Endothelial cell (in vitro differentiated cells): ENCODE measurements at places on chromosomes 12 and 14.
A peak's percentile ranks its signal among the peaks of the same experiment; 100 is the strongest.

GRCh38 chr12:52390739-52391617 lies 5.5 kb upstream of the KRT84 start:
- DNase-seq, result peak; percentile 47
- H3K4me1 ChIP-seq, result no peaks in the 10 kb centered on the region
- H3K27ac ChIP-seq, result no peak overlapping the region
- no peak overlapping the region for H3K4me3 ChIP-seq
- H3K27me3 ChIP-seq, result peaks cover 4% of the 10 kb centered on the region
- no peaks in the 10 kb centered on the region for H3K36me3 ChIP-seq

- H3K27ac ChIP-seq, result no peak overlapping the region
- no peak for DNase-seq
- peaks cover 88% of the 10 kb centered on the region for H3K36me3 ChIP-seq
- H3K4me1 ChIP-seq, result peaks cover under 1% of the 10 kb centered on the region
- H3K4me3 ChIP-seq, result no peak overlapping the region
Measured at GRCh38 chr12:70557583-70558191, 79.5 kb downstream of the PTPRB start.

- H3K4me1 ChIP-seq, result no peaks in the 10 kb centered on the region
- no peak overlapping the region for H3K27ac ChIP-seq
- H3K4me3 ChIP-seq, result no peak overlapping the region
- DNase-seq, result peak; percentile 30
- no peaks in the 10 kb centered on the region for H3K36me3 ChIP-seq
- H3K27me3 ChIP-seq, result peaks cover 12% of the 10 kb centered on the region
Measured at GRCh38 chr12:107580750-107581618, 104.6 kb upstream of the PWP1 start.

DNA sequence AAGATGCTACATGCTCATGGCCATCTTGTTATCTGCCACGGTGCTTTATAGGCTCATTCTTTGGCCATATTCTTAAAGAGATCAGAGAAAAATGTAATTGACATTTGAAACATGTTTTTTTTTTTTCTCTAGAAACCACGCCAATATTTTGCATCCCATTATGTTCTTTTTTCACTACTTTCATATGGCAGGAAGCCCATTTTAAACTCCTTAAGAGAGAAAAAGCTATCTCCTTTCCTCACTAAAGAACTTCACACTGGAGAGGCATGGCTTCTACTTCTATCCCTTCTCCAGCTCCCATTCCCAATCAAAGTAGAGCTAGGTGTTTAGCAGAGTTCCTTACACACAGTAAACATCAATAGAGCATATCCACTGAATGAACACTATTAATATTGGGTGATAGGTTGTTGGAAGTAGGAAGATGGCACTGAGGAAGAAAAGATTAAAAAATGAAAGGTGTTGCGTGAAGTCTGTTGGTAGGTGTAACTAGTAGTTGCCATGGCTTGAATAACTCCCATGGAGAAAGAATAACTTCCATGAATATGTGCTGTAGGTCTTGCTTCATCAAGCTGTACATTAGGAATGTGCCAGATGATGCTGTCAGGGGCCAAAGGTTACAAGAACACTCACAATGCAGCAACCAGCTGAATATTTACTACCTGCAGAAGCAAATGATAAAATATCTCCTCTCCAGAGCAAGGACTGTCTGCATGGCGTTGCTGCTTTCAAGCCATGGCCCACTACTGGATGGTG lies 178.8 kb downstream of the STXBP6 start:
- no peaks in the 10 kb centered on the region for H3K36me3 ChIP-seq
- no peak overlapping the region for H3K27ac ChIP-seq
- DNase-seq, result no peak
- peaks cover 5% of the 10 kb centered on the region for H3K27me3 ChIP-seq
- H3K4me1 ChIP-seq, result peaks cover 17% of the 10 kb centered on the region

DNA sequence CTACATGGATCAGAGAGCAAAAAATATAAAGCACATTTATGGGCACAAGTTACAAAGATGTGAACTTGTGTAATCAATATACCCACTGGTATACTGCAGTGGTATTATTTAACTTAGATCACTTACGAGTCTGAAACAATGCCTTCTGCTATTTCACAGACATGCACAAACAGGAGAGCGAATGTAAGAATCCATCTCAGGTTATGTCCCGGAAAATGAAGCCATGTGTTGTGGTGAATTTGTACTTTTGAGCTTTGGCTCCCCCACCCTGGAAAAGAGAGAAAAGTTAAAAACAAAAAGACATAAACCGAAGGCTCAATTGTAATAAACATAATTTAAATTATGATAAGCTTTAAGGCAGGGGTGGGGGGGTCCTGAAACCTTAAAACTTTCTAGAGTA lies 7.6 kb downstream of the ABCC9 start:
- no peaks in the 10 kb centered on the region for H3K36me3 ChIP-seq
- DNase-seq, result no peak
- H3K4me1 ChIP-seq, result no peaks in the 10 kb centered on the region
- no peaks in the 10 kb centered on the region for H3K27me3 ChIP-seq
- no peak overlapping the region for H3K4me3 ChIP-seq
